RPMI7951 (cell line): ENCODE measurements at places on chromosomes 12 and 14.
A peak's percentile ranks its signal among the peaks of the same experiment; 100 is the strongest.

DNA sequence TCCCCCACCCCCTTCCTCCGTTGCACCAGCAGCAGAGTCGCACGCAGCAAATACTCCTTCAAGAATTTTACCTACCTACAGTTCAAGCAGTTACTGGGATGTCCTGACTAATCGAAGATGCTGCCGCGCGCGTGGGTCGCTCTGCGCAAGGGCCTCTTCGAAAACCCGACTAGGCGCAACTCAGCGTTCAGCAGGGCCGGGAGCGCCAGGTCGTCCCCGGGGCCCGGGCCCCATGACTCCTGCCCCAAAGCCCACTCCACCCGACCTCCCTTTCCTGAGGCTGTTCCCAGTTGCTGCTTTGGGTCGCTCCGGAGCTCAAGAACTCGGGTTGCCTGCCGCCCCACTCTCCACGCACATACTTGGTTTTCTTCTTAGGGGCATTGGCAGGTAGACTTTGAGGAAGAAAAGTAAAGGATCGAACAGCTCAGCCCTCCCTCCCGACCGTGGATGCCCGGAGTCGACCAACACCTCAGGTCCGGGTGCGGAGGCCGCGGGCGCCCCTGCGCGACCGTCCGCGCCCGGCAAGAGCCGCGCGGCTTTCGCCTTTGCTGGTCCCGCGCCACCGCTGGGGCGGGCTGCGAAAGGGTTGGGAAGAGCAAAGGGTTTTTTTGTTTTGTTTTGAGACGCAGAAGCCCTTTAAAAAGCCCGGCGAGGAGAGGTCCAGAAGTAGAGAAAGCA is 1.9 kb downstream of the BMP4 start:
- DNase-seq = no peak

DNA sequence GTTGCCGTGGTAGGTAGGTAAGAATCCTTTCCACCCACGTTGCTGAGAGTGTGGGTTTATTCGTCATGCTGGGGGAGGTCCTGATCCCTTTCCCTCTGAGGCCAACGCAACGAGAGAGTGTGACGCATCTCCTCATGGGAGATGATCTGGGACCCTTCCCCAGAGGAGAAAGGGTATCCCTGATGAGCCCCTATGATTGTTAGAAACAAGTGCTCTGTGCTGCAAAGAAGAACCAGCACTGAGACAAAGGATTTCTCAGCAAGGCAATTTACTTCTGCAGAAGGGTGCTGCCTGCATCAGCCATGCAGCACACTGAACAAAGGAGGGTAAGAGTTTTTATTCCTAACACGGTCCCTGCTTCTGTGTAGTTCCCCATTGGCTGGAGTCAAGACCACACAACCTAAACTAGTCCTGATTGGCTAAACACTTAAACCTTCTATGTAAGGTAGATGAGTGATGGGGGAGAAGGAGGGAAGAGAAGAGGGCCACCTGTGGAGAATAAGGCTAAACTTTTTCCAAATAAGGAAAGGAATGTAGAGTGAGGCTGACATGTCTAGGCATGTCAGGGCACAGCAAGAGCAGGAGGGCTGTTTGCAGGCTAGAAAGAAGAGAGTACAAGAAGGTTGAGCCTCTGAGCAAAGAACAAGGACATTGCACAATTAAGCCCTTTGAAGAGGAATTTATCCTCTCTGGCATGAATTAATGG is 21.3 kb downstream of the CLEC2A start:
- DNase-seq = peak; percentile 5

DNA sequence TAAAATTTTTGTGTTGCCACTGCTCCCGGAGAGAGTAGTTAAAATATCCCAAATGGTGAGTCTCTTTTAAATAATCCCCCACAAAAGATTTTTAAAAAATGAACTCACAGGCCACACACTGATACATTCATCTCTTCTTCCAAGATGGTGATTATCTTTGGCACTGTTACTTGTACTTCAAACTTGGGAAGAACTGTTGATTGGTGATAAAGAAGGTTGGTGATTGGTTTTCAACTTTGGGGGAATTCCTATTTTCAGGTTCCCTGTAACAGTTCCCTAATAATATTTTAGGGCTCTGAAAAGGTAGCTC is 6.6 kb downstream of the A2M start:
- no peak for DNase-seq

GRCh38 chr12:111089616-111090015 is 169.2 kb upstream of the MYL2 start:
- DNase-seq = no peak

- no peak for DNase-seq
Observed at GRCh38 chr12:102050660-102051430, 10.9 kb downstream of the WASHC3 start.

- DNase-seq = peak; percentile 11
Observed at GRCh38 chr14:66634876-66635275, 126.9 kb downstream of the GPHN start.

DNA sequence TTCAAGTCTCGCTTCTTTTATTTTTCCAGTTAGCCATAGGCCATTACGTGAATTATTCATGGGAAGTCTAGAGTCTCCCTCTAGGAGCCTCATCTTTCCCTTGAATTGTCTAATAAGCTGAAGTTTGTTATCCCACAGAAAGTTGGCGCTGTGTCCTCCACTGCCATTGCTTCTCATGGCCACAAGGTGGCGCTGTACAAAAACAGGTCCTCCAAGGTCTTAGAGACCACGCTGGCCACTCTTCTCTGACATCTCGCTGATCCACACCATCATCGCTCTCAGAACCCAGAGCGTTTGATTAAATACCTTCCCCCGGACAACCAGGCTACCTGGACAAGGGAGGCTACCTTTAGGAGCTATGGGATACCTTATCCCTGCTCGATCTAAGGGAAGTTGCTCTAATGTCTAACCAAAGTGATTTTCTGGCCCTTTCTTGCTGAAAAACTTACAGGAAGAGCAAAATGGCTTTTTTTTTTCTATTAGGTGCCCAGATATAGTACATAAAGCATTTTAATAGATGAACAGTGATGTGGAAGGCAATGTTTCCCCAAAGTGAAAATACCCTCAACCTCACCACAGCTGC is 110.0 kb downstream of the CCDC60 start:
- peak; percentile 40 for DNase-seq

DNA sequence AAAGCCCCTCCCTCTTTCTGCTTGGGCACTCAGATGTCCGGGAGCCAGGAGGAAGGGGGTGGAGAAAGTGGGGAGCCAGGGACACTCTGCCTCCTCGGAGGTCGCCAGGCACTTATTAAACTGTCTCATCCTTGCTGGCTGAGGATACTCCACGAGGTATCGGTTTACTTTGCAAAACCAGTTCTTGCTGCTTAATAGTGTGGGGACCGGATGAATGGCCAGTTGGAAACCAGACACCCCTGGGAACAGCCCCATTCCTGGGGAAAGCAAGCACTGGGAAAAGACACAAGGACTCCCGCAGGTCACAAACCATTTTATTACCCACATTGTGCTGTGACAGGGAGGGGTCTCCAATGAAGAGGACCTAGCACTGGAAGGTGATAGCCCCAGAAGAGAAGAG is 34.2 kb downstream of the CCDC88C start:
- no peak for DNase-seq

GRCh38 chr14:21860172-21860571 is 186.6 kb upstream of the OR4E1 start:
- peak; percentile 29 for DNase-seq

DNA sequence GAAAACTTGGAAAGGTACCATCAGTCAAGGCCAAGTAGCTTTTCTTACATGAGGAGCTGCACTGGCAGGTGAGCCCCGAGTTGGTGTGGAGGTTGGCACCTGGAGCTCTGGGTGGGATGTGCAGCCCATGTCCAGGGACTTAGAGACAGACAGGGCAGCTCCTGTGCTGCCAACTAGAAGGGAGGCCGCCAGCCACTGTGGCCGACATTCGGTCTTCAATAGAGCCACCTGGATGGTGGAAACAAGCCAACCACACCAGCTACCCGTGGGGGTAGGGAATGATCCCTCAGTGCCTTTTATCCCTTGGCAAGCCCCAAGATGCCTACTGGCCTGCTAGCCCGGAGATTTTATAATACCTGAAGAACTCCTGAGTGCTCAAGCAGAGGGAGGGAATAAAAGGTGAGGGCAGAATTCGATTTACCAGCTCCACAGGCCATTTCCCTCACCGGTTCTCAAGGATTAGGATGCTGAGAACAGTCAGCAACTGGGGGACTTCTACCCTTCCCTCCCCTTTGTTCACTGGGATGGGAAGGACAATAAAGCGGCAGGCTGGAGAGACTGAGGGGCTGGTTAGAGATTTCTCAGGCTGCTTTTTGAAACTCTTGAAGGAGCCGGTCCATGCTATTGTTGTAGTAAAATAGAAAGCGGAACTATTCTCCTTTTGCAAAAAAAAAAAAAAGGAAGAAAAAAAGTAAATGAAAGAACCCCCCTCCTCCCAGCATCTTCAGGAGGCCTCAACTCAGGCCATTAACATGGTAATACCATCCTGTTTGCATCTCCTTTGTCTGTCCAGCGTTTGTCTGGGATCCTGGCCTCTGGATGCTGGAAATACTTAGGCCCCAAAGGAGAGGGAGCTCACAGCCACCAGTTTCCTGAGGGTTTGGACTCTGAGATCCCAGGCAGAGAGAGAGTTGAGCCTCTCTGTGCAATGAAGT is 321.6 kb downstream of the ZFP36L1 start:
- no peak for DNase-seq

DNA sequence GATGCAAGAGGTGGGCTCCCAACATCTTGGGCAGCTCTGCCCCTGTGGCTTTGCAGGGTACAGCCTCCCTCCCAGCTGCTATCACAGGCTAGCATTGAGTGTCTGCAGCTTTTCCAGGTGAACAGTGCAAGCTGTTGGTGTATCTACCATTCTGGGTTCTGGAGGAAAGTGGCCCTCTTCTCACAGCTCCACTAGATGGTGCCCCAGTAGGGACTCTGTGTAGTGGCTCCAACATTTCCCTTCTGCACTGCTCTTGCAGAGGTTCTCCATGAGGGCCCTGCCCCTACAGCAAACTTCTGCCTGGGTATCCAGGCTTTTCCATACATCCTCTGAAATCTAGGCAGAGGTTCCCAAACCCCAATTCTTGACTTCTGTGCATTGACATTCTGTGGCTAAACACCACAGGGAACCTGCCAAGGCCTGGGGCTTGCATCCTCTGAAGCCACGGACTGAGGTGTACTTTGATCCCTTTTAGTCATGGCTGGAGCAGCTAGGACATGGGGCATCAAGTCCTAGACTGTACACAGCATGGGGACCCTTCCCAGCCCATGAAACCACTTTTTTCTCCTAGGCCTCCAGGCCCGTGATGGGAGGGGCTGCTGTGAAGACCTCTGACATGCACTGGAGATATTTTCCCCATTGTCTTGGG is 24.0 kb upstream of the SLC38A1 start:
- DNase-seq = peak; percentile 10

- no peak for DNase-seq
Observed at GRCh38 chr12:32507942-32508320, 108.6 kb downstream of the FGD4 start.

- DNase-seq = no peak
Observed at GRCh38 chr14:101239065-101239464, 322.2 kb upstream of the DIO3 start.

- no peak for DNase-seq
Observed at GRCh38 chr12:90321369-90321768, 612.7 kb upstream of the ATP2B1 start.

DNA sequence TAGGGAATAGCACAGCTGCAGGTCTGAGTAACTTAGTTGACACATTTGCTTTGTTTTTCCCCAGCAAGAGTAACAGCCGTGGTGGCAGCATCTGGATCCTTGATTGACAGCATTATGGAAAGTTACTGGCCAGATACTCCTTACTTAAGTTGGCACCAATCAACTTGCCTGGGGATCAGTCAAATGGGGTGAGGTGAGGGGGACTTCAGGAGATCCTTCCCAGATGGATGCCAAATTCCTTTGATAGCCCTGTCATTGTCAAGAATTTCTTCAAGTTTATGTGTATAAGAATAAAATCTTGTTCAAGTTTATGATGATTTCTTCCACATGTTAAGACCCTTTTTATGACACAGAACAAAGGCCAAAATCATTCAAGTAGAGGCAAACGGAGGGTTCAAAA is 618.4 kb downstream of the SLC6A15 start:
- no peak for DNase-seq

GRCh38 chr12:131028587-131029338 is 75.1 kb downstream of the ADGRD1 start:
- no peak for DNase-seq

GRCh38 chr14:90880282-90880681 is 64.1 kb upstream of the TTC7B start:
- DNase-seq = no peak

GRCh38 chr14:53306267-53306721 is 153.2 kb upstream of the DDHD1 start:
- DNase-seq = peak; percentile 73

GRCh38 chr14:54219261-54220070 is 177.3 kb upstream of the CDKN3 start:
- DNase-seq = no peak

DNA sequence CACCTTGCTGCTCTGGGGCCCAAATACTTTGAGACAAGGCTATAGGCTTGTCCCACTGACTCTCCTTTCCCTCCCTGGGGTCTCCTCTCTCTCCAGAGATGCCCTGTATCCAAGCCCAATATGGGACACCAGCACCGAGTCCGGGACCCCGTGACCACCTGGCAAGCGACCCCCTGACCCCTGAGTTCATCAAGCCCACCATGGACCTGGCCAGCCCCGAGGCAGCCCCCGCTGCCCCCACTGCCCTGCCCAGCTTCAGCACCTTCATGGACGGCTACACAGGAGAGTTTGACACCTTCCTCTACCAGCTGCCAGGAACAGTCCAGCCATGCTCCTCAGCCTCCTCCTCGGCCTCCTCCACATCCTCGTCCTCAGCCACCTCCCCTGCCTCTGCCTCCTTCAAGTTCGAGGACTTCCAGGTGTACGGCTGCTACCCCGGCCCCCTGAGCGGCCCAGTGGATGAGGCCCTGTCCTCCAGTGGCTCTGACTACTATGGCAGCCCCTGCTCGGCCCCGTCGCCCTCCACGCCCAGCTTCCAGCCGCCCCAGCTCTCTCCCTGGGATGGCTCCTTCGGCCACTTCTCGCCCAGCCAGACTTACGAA is 3.1 kb downstream of the NR4A1 start:
- no peak for DNase-seq

- no peak for DNase-seq
Observed at GRCh38 chr12:76282744-76283143, 65.5 kb downstream of the BBS10 start.

- DNase-seq = no peak
Observed at GRCh38 chr14:26522967-26523366, 74.9 kb downstream of the NOVA1 start.

- DNase-seq = no peak
Observed at GRCh38 chr14:90319634-90320541, 11.9 kb downstream of the NRDE2 start.

DNA sequence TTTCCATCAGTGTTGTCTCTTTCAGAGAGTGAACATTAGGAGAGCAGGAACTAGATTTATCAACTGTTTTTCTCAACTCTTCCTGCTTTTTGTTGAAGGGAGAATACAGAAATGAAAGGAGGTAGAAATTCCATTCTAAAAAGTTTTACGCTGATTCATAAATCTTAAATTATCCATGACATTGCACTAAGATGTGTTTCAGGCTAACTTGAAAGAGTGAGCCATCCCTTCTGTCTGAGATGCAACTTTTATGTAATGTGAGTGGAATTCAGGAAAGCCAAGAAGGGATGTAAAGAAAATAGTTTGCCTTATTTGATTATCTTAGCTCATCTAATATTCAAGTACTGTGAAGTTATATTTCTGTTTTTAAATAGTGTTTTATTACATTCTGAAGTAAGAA is 349.5 kb upstream of the RGS6 start:
- DNase-seq = peak; percentile 47
